Sigmoid colon (tissue), 7 donors: ENCODE measurements at places on chromosomes 3 and 15. TPM values are rescaled to one million over a fixed set of nuclear protein-coding genes. Genes with fewer than 3 reads are reported as not detected.

ADGRG7 gene
- total RNA-seq, result not detected

TRIP4 gene
- total RNA-seq, result 12.2 TPM

APH1B gene
- 11.0 TPM for total RNA-seq

CPEB1 gene
- 11.1 TPM for total RNA-seq

LRRC2 gene
- total RNA-seq, result 11.1 TPM

NOX5 gene
- 0.36 TPM for total RNA-seq

GOLGA6B gene
- not detected for total RNA-seq

SPINT1 gene
- 2.5 TPM for total RNA-seq

NR2F2 gene
- total RNA-seq, result 24.0 TPM

TF gene
- total RNA-seq, result 2.6 TPM

DNA sequence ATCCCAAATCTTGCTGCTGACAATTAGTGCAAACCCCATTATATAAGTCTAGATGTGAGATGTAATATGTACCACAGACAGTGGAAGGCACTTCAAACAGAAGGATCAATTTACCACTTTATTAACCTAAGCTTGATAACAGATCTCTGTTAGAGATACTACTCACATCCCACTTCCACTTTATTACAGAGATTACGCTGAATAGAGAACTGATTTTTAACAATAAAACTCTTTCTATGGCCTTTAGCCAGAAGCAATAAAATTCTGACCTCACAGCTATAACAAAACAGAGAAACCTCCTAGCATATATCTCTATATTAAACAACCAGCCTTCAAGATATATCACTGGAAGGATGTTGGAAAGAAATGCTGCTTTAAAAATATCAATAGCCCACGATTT is 517.7 kb downstream of the MAGI1 start:
- DNase-seq, result no peak

DNA sequence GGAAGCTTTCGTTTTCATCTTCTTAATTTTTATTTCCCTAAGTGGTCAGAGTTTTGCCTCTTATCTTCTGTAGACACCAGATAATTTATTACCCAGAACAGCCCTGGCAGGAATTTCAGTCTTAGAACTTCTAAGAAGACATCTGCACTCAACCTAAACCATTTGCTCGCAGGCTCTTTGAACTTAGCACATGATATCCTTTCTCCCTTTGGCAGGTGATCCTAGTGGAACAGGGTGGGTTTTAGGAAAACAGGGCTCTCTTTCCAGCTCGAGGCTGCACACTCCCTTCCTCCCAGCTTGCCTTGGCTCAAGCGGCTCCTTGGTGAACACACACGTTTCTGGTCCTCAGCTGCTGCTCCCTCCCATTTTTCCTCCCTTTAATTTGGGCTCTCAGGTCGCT is 116.5 kb downstream of the THSD4 start:
- DNase-seq, result no peak

- no peak for DNase-seq
Observed at GRCh38 chr15:74696398-74696729, 540 bp upstream of the EDC3 start.

DNA sequence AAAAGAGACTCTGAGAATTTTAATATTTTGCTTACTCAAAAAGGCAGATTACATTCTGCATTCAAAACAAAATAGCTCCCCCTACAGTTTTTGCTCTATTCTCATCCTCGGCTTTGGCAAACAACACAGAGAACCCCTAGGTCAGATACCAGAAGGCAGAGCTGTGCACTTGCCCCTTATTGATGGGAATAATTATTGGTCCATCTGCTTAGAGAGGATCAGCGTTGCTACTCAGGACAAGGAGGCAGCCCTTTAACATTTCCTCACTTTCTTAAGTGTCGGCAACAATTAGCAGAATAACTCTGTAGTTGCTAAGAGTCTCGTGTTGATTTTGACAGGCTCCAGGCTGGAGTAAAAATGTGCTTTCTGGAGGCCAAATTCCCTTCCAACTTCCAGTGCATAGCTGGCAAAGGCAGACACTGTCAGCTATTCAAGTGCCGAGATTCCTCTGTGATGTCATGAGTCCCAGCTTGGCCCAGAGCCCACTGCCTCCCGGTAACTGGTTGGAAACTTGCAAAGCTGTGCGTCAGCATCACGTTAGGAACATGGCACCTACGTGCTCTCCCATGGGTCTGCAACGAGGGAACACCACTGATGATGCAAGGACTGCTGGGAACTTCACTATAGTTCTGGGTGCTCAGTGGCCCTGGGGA is 482.7 kb upstream of the ADAMTS9 start:
- DNase-seq, result peak; percentile 98

DNA sequence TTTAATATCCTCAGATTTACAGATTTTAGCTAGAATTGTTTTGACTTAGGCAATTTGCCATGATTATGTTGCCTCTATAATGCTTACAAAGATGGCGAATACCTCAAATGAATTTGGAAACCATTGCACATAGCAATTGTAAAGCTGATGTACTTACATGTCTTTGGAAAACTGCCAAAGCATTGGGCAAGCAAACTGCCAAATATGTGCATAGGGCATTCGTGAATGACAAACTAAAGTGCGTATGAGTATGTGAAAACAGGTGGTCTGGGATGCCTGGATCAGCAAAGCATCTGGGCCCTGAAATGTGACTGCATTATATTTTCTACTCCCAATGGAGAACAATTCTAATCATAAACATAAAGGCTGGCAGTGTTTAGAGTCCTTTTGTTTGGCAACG is 445.3 kb upstream of the ROBO1 start:
- no peak for DNase-seq

DNA sequence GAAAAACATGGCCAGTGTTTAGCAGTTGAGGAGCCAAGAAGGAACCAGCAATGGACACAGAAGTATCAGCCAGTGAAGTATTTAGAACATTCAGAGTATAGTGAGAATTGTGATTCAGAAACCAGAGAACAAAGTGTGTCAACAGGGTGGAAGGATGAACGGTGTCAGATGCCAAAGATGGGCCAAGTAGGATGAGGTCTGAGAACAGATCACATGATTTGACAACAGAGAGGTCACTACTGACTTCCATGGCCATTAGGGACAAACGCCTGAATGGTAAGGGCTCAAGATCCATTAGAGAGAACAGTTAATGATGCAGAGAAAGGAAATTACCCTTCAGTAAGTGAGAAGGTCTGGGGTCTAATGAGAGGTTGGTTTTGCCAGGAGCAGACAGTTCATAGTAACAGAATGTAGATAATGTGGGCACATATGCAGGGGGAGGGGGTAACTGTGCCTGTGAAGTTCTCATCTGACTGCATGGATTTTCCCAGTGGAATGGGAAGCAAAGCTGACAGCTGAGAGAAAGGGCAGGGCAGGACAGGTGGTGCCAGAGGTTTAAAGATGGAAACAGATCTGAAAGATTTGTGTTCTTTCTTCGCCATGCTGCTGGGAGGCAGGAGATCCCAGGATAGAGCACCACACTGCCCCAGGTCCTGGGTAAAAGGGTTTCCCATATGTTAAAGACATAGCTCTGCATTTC is 4.8 kb upstream of the ACAD9 start:
- no peak for DNase-seq

DNA sequence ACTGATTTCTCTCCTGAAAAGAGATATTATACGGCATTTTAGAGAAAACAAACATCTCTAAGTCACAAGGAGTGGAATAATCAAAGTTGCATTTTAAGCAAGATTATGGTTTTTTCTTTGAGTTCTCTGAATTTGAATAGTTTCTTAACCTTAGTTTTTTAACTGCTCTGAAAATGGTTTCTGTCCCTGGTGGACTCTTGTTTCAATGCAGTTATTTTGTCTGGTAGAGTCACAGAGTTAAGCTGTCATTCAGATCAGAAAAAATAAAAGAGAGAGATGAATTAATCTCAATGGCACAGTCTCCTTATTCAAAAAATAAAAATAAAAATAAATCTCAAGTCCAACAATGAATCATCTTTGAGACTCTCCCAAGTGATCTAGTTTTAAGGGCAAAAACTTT is 19.0 kb downstream of the AGTR1 start:
- no peak for DNase-seq

GRCh38 chr3:36893137-36893557 is 51.7 kb downstream of the TRANK1 start:
- DNase-seq, result no peak

GRCh38 chr3:140898340-140899180 is 43.1 kb upstream of the SLC25A36 start:
- no peak for DNase-seq

- no peak for DNase-seq
Observed at GRCh38 chr3:68936856-68937255, 4.5 kb upstream of the TAFA4 start.

GRCh38 chr3:140736863-140737460 is 59.1 kb downstream of the TRIM42 start:
- DNase-seq, result no peak

- DNase-seq, result no peak
Observed at GRCh38 chr3:149744151-149744550, 8.1 kb downstream of the COMMD2 start.

GRCh38 chr3:117566926-117567325 is 857.3 kb downstream of the TUSC7 start:
- DNase-seq, result no peak

DNA sequence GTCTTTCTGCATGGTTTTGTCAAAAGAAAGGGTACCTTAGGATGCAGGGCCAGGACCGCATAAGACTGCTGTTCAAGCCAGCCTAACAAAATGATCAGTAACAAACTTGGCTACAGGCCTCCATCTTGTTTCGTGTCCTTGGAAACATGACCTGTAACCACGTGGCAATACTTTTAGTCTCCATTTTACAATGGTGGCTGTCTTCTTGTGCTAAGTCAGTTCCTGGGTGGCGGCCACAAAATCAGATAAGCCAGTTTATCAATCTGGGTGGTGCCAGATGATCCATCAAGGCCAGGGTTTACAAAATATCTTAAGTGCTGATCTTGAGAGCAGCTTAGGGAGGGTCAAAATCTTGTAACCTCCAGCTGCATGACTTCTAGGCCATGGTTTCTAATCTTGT is 57.1 kb upstream of the GK5 start:
- no peak for DNase-seq

GRCh38 chr3:105322570-105323273 is 44.0 kb upstream of the ALCAM start:
- DNase-seq, result no peak

GRCh38 chr15:51736069-51736468 is 1.4 kb downstream of the LYSMD2 start:
- no peak for DNase-seq

DNA sequence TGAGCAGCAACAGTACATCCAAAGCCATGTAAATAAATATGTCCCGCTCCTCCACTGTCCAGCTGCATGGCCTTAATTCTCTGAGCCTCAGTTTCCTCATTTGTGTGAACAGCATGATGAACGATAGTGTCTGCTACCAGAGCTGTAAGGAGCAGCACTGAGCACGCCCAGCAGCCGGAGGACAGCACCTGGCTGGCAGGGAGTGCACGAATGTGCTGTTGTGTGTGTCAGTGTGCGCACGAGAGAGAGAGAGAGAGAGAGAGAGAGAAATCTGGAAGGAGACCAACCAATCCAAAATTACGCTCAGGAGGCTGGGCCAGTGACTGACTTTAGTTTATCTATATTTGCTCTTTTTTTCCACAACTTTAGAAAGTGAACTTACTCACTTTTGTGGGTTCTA is 26.6 kb upstream of the PLXNA1 start:
- DNase-seq, result peak; percentile 24

- DNase-seq, result peak; percentile 43
Observed at GRCh38 chr15:62854420-62855084, 188.0 kb upstream of the TPM1 start.

GRCh38 chr3:95151590-95151989 is 1088.7 kb downstream of the NSUN3 start:
- DNase-seq, result no peak

- no peak for DNase-seq
Observed at GRCh38 chr15:64096668-64097384, 1.0 kb downstream of the SNX1 start.

DNA sequence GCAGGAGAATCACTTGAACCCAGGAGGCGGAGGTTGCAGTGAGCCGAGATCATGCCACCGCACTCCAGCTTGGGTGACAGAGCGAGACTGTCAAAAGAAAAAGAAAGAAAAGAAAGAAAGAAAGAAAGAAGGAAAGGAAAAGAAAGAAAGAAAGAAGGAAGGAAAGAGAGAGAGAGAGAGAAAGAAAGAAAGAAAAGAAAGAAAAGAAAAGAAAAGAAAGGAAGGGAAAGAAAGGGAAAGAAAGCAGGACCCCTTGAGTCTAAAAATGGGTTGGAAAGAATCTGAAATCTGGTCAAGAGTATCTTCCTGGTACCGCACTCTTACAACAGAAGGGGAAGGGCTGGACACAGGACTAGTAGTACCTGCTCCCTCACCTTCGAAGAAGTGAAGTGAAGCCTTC is 19.6 kb downstream of the CRYGS start:
- no peak for DNase-seq

DNA sequence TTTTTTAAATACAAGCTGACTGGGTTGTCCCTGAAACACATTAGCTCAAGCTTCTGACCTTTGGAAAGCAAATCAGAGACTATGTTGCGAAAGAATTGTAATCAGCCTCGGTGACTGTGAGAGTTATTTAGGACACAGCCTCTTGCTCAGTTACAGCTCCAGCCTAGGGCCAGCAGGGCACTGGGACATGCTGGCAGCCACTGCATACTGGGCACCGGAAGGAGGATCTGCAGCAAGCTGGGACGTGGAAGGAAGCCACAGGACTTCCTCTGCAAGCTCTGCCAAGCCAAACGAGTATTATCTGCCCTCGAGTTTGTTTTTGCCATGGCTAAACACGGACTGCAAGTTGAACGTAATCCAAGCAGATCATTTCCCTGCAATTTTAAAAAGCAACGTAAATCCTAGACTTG is 24.4 kb upstream of the COPG1 start:
- peak; percentile 91 for DNase-seq

- no peak for DNase-seq
Observed at GRCh38 chr15:75069301-75069925, 46.0 kb downstream of the PPCDC start.
